ENCODE measurements at places on chromosomes 4 and X.

DNA sequence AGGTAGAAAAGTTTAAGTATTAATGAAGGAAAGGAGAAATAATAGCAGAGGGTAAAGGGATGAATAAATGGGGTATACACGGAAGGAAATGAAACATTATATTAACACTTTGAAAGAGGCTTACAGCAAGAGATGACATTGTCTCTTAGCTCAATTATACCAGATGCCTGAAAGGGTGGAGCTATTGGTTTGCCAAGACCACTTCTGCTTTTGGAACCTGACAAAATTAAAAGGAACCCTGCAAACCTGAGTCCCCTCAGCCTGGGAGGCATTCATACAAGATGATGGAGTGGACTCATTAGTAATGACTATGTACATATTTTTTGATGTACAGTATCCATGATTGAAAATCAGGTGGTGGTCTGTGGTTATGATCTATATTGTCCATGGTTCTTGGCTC lies 45.1 kb upstream of the HPF1 start:
- DNase-seq, result no peak

DNA sequence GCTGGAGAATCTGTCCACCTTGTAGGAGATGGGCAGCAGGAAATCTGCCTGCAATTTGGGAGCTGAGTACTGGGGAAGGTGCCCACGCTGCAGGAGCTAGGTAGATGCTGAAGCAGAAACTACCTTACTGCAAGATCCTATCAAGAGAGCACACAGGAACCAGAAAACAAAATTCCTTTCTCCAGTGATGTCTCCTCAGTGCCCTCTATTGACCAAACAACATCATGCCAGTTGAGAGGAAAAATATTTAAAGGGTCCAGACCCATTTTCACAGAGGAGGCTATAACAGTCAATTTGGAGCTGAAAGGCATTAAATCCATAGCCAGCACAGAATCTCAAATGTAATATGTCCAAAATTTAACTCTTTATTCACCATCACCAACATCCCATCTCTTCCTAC lies 406.8 kb downstream of the SLITRK2 start:
- DNase-seq, result no peak

- DNase-seq, result no peak
Observed at GRCh38 chrX:114015966-114016365, 567.9 kb upstream of the HTR2C start.

DNA sequence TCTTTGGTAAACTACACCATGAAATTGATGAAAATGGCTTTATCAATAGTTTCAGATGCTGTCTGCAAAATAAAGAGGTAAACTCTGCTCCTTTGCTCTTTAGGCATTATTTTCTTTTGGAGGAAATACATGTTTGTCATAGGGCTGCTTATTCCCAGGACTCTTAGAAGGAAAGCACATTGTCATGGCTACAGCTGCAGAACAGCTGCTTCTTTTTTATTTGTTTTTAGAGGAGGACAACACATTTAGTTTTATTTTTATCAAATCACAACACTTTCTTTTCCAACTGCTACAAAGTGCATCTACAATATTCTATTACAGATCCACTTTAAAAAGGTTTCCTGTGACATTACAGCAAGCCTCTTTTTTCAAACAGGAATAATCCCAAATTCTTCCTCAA lies 12.7 kb upstream of the HPF1 start:
- no peak for DNase-seq

- DNase-seq, result no peak
Observed at GRCh38 chrX:142671036-142671435, 354.7 kb upstream of the SPANXN4 start.

- no peak for DNase-seq
Observed at GRCh38 chr4:37447886-37448285, 203.3 kb downstream of the NWD2 start.

DNA sequence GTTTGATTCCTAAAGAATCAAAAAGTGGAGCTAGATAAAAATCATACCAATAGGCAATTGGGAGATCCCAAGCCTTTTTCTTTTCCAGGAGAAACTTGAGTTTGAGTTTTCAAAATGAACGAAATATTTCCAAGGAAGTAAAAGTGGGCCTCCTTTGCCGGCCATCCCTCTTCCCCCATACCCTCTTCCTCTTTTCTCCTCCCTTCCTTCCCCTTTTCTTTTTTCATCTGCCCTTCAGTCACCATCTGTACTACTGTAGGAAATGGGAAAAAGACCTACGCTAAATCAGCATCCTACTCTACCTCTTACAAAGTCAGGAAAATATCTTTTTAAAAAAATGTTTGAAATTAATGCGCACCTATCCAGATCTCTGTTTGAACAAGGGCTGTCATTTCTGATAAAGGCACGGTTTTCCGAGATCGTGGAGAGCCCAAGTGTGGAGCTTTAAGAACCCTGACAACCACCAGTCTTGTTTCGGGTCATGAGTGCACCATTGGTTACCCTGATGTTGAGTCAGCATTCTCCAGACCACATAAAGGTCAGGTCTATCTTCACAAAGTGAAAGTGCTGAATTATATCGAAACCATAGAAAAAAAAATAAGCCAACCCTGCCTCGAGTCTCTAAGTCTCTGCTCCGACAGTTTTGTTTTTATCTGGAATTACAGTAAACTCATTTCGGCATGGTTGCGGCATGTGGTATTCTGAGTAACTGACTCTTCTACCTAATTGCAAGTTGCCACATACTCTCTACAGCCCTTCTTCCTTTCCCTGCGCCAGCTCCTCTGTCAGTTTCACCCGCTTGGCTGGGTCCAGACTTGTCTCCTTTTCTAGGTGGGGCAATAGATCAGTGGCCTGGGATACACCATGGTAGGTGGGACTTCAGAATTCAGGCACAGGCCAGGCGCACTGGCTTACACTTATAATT lies 140.2 kb upstream of the KLF3 start:
- no peak for DNase-seq

DNA sequence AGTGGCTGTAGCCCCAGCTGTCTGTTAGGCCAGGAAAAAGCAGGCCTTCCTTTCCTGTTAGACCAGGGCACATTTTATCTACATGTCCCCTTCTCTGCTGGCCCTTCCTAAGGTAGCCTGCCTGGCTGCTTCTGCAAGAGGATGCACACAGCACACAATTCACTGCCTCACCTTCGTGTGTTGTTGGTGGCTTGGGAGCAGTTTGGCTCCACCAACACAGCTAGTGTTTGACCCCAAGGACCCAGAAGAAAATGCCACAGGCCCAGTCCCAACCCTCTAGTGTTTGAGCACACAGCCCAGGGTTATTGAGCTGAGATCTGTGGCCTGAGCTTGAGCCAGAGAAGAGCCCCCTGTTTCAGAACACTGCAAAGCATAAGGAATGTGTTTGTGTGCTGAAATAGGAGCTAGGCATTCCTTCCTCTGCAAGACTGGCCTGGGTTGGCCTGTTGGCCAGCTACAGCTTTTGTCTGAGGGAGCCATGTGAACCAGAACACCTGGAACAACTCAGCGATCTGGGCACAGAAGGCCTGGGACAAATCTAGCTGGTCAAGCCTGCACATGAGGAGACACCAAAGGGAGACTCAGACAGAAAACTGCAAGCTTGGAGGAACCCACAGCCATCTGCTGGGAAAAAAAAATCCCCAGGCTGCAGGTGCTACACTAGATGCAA lies 26.4 kb downstream of the MAGEE1 start:
- DNase-seq, result no peak

- no peak for DNase-seq
Observed at GRCh38 chrX:134688031-134688823, 30.0 kb upstream of the PLAC1 start.

All from NCI-H2107 (cell line).